Pancreas (tissue), 10 donors: ENCODE measurements at places on chromosomes 3 and 15.

DNA sequence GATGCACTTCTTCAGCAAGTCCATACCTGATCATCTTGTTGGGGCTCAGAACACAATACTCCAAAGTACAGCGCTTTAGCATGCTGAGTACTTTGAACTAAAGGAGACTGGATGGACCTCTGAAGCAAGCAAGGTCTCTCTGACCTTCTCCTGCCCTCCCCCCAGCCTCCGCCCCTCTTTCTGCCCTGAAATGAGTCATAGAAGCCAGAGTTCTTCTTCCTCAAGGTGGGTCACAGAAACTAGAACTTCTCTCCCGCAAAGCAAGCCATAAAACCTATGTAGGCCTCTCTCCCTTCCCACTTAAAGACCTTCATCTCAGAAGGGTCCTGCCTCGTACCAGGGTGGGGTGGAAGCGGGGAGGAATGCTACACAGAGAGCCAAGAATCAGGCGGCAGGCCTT is 230.5 kb upstream of the PROK2 start:
- DNase-seq: no peak

- no peak for DNase-seq
Observed at GRCh38 chr3:173993299-173993698, 595.8 kb downstream of the NLGN1 start.

GRCh38 chr15:24857763-24858162 is 97.0 kb upstream of the SNRPN start:
- DNase-seq: no peak

GRCh38 chr3:171441381-171441780 is 18.8 kb downstream of the TNIK start:
- DNase-seq: no peak

DNA sequence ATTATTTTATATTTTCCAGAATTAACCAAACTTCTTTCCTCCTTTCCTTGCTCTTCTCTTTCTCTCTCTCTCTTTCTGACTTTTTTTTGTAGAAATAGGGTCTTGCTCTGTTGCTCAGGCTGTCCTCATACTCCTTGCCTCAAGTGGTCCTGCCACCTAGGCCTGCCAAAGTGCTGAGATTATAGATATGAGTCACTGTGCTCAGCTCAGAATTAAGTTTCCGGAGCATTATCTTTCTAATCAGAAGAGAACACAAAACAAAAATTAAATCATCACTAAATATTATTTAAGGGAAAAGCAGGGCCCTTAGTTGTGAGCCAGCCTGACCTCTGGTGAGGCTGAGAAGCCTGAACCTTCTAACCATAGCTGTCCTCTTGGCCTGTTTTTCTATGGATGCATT is 168.2 kb downstream of the SOX2 start:
- no peak for DNase-seq

- no peak for DNase-seq
Observed at GRCh38 chr15:53625260-53625659, 134.2 kb downstream of the WDR72 start.

DNA sequence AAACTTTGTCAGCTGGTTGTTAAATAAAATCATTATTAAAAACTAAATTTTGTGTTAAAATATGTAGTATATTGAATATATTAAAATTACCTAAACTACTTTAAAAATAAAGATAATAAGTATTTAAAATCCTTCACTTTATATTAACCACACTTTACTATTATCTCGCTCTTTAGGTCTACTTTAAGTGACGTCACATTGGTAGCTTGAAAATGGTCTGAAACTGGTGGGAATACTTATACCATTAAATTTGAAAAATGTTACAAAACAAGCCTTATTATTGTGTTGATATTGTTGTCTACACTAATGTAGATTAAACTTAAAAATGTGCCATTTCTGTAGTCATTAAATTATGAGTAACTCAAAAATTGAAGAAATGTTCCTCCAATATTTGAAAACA is 77.6 kb downstream of the ZIC4 start:
- DNase-seq: no peak

GRCh38 chr3:8341821-8342247 is 159.8 kb upstream of the LMCD1 start:
- DNase-seq: no peak

DNA sequence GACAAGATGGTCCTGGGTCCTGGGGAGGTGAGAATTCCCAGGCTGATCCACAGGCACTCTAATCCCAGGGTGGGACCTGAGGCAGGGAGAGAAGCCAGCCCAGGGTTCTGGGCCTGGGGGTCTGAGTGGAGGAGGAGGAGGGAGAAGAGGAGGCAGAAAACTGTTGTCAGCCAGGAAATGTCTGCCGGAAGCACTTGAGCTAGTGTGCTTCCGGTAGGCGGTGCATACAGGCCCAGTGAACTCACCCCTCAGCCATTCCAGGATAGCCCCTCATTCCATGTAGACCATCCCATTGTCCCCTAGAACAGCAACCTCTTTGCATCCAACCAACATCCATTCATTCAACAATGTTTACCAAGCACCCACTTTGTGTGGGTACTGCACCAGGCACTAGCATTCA is 47.9 kb upstream of the LCTL start:
- DNase-seq: no peak

- DNase-seq: no peak
Observed at GRCh38 chr3:173945170-173945569, 547.6 kb downstream of the NLGN1 start.

GRCh38 chr3:48830715-48831114 is 17.0 kb downstream of the PRKAR2A start:
- DNase-seq: no peak

DNA sequence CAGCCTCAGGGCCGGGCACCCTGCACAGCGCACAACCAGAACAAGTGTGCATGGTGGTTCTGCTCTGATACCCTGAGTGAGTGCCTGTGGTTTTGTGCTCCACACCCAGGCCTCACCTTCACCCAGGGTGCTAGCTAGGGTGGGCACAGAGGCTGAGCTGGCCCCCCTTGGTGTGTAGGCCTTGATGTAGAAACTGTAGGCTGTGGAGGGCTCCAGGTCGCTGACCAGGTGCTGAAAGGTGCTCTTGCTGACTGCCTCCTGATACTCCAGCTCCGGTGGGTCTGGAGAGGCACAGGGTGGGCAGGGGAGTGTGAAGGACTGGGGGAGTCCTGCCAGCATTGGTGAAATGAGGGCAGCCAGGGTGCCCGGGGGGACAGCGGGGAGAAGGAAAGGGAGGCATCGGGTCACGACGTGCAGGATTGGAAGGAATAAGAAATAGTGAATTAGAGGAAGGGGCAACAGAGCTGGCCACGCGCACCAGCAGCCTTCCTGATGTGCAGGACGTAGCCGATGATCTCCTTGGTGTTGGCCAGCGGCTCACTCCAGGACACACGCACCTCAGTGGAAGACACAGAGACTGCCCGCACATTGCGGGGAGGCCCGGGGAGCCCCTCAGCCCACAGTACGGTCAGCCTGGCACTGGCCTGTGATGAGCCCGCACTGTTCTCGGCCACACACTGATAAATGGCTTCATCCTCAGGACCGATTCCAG is 26.6 kb downstream of the RNU5B-1 start:
- DNase-seq: no peak

DNA sequence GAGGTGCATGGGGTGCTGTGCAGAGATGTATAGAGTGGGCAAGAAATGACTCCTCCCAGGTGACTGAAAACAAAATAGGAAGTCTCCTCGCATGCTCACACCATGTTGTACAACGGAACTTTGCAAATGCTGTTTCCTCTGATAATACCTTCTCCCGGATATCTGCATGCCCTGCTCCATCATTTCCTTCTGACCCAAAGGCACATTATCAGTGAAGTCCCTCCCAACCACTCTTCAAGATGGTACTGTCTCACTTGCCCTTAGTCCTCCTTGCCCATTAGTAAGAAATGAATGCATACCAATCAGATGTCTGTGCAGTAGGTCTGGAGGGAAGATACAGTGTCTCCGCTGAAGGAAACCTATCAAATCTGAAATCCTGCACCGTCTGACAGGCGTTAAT is 12.0 kb downstream of the TMED3 start:
- no peak for DNase-seq

DNA sequence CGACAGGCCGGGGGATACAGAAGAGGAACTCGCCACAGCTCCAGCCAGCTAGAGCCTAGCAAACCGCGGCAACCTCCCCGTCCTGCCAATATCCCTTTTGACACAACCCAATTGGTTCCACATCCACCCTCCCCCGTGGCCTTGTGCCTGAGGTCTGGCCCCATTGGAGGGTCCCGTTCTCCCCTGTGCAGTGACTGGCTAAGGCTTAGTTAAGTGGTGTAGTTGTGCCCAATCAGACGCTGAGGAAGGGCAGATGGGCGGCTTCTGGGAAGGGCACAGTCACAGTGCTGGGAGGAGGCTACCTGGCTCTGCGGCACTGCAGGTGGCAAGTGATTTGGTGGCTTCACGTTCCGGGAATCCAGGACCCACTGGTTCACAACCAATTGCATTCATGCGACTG is 78.6 kb downstream of the SNRK start:
- no peak for DNase-seq

DNA sequence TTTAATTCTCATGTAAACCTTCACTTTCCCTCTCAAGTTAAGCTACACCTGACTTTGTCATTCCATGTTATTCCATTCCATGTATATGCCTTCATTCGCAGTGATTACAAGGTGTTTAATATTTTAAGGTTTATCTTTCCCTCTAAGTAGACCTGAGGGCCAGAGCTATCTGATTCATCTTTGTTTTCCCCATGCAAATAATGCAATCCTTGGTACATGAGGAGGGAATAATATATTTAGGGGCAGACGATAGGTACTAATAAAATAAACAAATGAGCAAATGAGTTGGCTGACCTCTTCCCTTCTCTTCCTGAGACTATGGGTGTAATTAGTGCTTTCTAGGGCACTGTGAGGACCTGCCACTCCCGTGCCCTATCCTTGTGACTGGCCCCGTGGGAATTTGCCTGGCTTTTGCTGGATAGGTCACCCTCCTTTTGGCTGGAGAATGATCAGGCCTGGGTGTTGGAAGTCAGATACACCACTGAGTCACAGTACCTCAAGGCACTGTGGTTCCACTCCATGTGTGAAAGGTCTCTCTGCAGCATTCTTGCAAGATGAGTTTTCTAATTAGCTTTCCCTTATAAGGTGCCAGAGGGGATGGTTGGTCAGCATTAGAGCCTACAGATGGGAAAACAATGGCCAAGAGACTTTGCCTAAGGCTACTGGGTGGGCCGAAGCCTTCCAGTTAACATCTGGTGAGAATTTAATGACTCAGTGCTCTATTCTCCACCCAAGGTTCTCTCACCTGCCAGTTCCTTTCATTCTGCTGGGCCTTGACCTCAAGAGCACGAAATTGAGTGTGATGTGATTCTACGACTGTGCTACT is 183.2 kb downstream of the P3H2 start:
- no peak for DNase-seq
